ENCODE measurements at places on chromosomes 5 and 9.

- no peak for DNase-seq
Observed at GRCh38 chr5:16976625-16977008, 40.5 kb upstream of the MYO10 start.

- no peak for DNase-seq
Observed at GRCh38 chr5:160938532-160938931, 86.5 kb upstream of the ATP10B start.

DNA sequence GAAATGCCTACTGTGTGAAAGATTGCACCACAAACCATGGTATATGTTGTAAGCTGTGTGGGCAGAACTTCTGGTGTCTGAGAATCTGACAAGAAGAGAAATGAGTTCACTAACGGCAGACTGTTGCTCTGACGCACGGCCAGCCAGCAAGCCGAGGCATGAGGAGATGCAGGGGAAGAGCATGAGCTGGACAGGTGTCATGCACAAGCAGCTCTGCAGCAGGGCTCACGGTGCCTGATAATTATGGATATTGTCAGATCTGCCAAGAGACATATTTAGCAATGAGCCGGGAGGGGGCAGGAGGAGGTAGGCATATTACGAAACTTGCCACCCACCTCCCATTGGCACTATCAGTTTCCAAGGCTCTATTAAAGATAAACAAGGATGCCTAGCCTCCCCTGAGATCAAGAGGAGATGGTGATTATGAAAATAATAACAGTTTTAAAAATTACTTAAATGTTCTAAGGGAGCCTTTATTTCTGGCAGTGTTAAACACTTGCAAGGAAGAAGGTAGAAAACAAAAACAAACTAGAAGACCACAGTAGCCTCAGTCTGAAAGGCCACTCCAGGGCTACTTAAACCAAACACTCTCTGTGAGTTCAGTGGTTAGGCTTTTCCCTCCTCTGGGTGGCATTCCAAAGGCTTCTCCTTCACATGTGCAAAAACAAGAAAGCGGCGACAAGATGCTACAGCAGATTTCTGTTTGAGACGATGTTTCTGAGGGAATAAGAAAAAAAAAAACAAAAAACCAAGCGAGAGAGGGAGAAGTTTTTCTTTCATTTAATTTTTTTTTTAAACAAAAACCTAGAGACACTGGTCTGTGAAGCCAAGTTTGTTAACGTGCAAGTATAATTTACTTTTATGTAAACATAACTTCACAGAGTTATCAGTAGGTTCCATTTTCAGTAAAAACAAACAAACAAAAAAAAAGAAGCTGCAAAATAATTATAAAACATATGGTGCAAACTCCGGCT lies 339.5 kb downstream of the BNC2 start:
- no peak for DNase-seq

- DNase-seq, result no peak
Observed at GRCh38 chr9:110543631-110544051, 35.9 kb downstream of the SVEP1 start.

DNA sequence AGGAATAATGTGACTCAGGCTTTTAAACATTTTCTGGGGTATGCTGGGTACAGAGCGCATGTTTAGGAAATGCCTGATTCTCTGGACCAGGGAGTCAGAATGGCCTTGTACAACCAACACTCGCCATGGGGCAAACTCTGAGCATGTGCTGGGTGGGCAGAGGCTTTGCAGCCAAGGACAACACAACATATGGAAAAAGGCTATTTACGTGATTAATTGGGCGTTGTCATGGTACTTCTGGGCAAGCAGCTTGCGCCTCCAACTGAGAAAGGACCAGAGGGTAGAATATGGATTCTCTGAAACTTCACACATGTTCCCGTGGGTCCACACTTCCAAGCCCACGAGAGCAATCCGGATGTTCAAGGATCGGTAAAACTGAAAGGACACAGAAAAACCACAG lies 49.1 kb downstream of the NIPAL4 start:
- DNase-seq, result no peak

- no peak for DNase-seq
Observed at GRCh38 chr5:143338658-143339366, 64.7 kb downstream of the NR3C1 start.

DNA sequence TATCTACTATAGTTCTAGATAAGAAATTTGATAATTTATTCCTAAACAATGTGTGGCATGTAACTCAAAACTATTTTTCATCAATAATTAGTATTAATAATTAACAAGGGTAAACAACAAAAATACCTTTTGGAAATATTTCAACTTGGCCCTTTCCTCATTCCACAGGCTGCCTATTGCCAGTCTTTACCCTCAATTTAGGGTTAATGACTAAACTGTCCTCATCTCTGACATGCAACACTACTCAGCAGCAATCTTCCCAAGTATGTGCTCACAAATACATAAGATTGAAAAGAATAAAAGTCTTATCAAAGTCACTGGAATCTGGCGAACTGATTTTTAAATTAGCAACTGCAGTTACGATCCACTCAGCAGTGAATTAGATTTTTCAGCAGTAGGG lies 153.6 kb downstream of the GLIS3 start:
- DNase-seq, result no peak

- no peak for DNase-seq
Observed at GRCh38 chr5:131281133-131281867, 17.4 kb downstream of the CDC42SE2 start.

- DNase-seq, result no peak
Observed at GRCh38 chr9:135833864-135834263, 73.5 kb downstream of the CAMSAP1 start.

GRCh38 chr9:7984203-7984602 lies 184.6 kb upstream of the DMAC1 start:
- DNase-seq, result no peak

GRCh38 chr9:132199056-132199455 lies 37.2 kb downstream of the NTNG2 start:
- no peak for DNase-seq

GRCh38 chr5:115733607-115734006 lies 82.9 kb downstream of the CDO1 start:
- no peak for DNase-seq

DNA sequence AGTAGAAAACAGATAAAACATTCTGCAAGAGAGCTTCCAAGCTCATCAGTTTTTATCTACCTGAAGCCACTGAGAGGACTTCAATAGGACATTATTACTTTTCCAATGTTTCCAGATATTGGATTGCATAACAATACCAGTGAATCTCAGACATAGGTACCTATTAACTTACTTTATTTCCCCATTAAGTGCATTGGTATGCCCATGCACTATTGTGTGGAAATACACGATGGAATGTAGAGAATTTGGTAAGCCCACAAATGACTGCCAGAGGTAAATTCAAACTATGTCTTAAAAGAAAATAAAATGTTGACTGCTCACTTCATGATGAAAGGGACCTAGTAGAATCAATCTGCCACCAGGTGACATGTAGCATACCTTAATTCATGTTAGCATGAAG lies 48.1 kb upstream of the PRR16 start:
- no peak for DNase-seq

DNA sequence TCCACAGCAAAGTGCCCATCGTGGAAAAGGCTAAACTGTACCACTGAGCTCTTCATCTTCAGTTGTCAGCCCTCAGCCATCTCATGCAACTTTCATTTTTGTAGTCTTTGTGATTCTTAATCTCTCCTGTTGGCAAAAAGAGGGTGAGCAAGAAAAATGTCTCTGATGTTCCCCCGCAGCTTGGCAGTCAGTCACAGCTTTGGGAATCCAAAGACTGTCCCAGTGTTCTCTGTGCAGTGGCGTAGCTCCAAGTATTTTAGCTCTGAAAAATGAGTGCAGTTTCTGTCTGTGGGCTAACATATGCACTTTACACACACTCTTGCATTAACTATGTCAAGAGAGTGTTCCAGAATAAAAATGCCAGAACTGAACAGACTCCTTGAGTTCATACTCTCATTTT lies 372.2 kb downstream of the TMEM232 start:
- peak; percentile 53 for DNase-seq

DNA sequence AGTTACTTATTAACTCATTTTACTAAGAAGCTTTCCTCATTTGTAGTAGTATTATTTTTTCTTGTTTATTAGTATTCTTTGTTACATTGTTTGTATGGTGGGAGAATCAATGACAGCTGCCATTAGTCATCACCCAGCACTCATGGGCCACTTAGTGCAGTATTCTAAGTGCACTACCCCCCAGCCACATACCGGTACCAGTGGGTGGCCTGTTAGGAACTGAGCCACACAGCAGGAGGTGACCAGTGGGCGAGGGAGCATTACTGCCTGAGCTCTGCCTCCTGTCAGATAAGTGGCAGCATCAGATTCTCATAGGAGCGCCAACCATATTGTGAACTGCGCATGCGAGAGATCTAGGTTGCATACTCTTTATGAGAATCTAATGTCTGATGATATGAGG lies 24.2 kb upstream of the CAMLG start:
- no peak for DNase-seq

GRCh38 chr5:17316970-17317459 lies 99.6 kb downstream of the BASP1 start:
- peak; percentile 13 for DNase-seq

GRCh38 chr9:135416664-135417290 lies 62.8 kb upstream of the PPP1R26 start:
- DNase-seq, result no peak

DNA sequence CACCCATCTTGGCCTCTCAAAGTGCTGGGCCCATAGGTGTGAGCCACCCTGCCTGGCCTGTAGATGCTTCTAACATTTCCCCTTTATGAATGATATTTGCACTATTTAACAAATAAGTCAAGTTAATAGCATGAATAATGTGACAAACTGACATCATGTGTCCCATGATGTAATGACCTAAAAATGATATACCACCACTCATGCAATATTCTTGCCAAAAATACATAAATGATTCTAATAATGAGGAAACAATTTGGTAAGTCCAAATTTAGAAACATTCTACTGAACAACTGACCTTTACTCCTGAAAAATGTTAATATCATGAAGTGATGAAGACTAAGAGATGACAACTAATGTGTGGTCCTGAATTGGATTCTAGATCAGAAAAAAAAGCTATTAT lies 33.5 kb upstream of the TRIM14 start:
- no peak for DNase-seq

DNA sequence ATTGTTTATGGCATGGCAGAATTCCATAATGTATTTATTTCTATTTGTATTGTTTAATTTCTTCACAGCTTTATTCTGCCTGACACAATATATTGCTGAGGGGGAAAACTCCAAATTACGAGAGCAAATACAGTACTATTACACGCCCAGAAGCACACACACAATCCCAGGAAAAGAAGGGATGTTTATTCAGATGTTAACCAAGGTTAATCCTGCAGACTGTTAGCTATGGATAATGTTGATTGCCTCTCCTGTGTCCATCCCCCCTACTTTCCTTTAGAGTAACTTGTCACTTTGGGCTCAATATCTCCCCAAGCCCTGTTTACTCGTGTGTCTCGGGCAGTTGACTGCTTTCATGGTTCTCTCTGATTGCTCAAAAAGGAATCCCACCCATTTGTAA lies 84.2 kb upstream of the ERCC6L2 start:
- DNase-seq, result no peak

DNA sequence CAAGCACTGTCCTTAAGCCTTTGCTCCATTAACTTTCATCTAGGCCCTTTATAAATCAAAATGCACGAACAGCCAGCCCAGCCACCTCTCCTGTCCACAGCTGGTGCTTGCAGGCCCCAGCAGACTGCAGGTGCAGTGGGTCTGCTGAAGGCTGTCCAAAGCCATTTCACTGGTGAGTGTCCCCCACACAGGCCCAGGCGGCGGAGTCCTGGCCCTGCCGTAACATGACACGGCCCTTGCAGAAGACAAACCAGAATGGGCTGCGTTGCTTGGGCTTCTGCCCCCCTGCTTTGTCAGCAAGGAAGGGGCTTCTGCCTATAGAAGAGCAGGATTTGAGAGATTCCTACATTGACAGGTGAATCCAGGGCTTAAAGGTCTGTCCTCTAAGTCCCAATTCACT lies 188.6 kb downstream of the NR3C1 start:
- DNase-seq, result no peak

DNA sequence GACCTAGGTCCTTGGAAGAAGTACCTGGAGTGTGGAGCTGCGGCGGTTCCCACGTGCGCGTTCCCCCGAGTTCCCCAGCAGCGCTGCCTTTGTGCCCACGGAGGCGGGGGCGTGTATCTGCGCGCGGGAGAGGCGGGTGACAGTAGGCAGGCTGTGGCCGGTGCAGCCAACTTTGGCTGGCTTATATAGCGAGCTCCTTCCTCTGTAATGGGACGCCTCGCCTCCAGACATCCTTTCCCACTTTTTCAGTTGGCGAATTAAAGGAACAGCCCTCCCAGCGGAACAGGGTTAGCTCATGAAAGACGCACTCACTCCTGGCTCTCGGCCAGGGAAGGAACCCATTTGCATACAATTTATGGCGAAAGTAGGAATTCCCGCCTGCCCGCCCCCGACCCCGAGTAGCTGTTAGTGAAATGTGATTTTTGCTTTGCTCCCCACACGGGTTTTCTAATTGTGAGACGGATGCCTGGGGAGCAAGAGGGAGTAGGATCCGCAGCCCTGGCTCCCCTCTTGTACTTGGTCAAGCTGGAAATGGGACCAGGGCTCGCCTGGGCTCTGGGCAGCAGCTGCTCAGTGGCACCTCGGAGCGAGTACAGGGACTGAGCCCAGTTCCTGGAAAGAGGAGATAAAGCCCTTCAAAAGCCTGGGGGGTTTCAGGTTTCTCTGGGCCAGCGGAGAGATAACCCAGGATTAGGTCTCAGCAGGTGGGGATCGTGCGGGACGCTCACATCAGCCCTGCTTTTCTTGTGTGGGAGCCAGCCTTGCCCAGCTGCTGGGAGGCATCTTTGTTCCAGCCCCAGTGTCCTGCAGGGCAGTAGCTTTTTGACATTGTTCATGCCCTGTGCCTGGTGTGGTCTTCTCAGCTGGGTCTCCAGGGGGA lies at the start of gene TNC:
TSS of gene TNC (minus strand) at position 159 of the 880 bp plus-strand sequence. CDS start 27,139 bp downstream, outside the sequence.
- DNase-seq, result peak; percentile 7

DNA sequence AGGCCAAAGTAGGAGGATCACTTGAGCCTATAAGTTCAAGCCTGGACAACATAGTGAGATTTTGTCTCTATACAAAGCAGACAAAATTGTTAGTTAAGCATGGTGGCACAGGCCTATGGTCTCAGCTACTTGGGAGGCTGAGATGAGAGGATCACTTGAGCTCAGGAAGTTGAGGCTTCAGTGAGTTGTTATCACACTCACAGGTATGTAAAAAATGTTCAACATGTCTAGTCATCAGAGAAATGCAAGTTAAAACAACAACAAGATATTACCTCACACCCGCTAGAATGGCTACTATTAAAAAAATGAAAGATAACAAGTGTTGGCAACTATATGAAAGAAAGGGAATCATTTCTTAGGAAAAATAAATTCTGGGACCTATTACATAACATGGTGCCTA lies 341.5 kb upstream of the ST8SIA4 start:
- DNase-seq, result no peak

DNA sequence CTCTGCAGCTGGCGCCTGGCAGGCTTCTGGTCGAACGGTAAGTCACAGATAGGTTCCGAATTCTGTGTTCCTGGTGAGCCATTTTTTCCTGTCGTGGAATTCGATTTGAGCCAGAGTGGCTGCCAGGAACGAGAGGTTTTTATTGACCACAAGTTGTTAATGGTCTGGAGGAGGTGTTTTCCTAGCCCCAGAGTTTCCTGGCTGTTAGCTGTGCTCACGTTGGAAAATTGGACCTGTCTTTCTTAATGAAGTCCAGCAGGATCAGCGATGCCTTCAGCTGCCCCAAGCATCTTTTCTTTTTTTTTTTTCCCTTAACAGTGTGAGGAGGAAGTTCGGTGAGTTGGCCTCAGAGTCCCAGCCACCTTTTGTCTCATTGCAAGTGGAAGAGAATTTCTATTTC lies 62.9 kb downstream of the COL5A1 start:
- no peak for DNase-seq
